ENCODE measurements at places on chromosomes 2 and 18.

GRCh38 chr2:113248997-113249770 lies 29.5 kb downstream of the PAX8 start:
- peak; percentile 83 for DNase-seq

DNA sequence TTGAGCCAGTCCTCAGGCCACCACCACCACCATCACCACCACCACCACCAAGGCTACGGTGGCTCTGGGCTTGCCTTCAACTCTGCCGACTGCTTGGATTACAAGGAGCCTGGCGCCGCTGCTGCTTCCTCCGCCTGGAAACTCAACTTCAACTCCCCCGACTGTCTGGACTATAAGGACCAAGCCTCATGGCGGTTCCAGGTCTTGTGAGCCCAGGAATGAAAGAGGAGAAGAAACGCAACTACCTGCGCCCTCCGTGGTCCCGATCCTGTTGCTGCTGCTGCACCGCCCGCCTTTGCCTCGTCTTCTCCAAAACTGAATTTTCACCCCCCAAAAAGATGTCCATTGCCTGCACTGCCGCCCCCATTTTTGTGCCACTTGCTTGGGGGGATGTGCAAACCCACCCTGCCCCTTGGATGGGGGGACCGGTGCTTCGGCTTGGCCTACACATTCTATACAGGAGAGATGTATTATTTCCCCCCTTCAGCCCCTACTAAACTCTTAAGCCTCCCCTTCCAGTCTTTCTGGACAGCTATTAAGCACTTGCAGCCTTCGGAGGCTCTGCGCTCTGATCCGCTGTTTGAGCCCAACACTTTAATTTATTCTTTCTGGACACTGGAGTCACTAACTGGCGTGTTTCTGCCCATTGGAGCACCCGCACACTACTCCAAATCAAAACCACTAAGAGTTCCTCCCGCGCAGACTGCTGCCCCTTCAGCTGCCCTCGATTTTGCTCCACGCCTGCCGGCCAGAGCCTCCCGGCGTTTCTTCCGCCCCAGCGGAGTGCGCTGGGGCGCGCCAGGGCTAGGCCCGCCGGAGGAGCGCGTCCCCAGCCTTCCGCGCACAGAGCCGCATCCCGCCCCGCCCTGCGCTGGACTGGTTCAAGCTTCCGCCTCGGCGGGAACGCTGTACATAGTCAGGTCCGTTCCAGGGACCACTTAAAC lies 5.7 kb downstream of the OTX1 start:
- DNase-seq, result no peak

DNA sequence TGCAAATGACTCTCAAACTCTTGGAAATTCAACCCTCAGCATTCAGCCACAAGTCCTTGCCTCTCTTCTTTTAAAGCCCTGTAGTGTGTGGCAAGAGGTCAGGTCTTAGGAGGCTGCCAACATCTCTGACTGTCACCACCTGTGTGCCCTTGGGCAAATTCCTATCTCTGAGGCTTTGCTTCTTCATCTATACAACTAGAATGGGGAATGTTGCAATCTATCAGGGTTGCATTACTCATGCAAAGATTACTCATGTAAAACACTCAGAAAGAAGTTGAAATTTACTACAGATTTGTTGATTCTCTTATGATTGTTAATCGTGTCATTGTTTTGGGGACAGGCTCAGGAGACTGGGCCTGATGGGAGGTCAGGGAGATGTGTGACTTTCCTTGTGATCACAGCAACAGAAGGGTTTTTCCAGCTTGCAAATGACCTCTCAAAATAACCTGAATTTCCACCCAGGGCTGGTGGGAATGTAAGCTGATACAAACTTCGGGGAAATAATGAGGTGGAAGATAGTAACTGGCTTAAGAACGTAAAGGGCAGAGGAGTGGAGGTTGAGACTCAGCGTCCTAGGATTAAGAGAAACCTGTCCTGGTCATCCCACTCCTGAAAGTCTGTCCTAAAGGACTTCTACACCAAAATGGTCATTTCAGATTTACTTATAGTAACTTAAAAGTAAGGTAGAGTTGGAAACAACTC lies 32.1 kb upstream of the SIGLEC15 start:
- DNase-seq, result no peak

- peak; percentile 75 for DNase-seq
Measured at GRCh38 chr2:176132205-176133171, 3.0 kb downstream of the HOXD8 start.

- peak; percentile 62 for DNase-seq
Measured at GRCh38 chr2:110732422-110733413, at the start of gene ACOXL. Gene ACOXL, plus strand, starts transcription at chr2:110732573. Its CDS starts 35,817 bp downstream, at chr2:110768390.

DNA sequence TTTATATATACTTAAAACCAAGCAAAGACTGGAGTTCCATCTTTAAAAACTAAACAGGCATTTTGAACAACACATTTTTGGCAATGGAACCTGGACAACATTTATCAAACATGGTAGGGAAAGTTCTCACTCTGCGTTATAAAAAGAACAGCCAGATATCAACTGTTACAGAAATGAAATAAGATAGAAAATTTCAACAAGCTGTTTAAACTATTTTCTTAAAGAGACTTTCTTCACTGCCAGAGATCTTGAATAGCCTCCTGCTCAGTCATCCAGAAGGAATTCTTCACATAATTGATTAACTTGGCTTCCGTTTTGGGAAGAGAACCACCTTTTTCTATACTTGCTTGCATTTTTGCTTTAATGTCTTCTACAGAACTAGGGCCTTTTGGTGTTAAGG lies 166.0 kb upstream of the PIK3C3 start:
- DNase-seq, result no peak

GRCh38 chr2:105379741-105380186 lies 19.1 kb downstream of the FHL2 start:
- DNase-seq, result no peak

- DNase-seq, result peak; percentile 75
Measured at GRCh38 chr18:10379522-10379921, 74.9 kb upstream of the APCDD1 start.

- DNase-seq, result no peak
Measured at GRCh38 chr18:55420665-55421307, 167.2 kb downstream of the TCF4 start.

DNA sequence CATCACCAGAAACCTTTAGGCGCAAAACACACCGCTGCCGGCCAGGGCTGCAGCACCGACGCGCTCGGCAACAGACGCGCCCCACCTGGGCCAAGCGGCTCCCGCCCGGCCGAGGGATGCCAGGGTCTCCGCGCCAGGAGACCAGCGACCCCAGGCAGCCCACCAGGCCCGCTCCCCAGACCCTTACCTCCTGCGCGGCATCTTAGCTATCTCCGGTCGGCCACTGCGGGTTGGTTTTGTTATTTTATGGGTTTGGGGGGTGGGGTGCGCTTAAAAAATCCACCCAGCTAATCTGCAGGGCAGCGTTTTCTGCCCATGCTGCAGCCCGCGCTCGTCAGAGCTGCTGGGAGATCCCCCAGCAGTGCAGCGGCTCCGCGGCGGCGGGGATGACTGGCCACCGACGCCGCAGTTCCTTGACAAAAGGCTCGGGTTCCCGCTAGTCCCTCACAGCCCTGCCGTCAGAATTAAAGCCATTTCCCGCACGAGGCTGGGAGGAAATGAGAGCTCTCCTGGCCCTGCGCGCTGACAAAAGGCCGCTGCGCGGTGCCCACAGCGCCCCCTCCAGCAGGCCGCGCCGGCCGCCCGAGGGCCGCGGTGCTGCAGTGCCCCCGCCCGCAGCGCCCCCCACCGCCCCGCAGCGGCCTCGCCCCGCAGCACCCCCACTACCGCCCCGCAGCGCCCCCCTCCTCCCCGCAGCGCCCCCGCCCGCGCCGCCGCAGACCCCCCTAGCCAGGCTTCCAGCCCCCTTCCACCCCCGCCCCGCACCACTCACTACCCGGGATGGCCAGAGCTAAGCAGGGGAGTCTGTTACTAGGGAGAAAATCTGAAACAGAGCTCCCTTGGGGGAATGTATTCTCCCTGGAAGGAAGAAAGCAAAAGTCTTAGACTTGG lies at the start of gene ADD2:
TSS of gene ADD2 (minus strand) at position 502 of the 891 bp plus-strand sequence. CDS start 61,792 bp downstream, outside the sequence.
- DNase-seq, result peak; percentile 87

GRCh38 chr18:8976606-8977005 lies 125.9 kb upstream of the NDUFV2 start:
- DNase-seq, result no peak

DNA sequence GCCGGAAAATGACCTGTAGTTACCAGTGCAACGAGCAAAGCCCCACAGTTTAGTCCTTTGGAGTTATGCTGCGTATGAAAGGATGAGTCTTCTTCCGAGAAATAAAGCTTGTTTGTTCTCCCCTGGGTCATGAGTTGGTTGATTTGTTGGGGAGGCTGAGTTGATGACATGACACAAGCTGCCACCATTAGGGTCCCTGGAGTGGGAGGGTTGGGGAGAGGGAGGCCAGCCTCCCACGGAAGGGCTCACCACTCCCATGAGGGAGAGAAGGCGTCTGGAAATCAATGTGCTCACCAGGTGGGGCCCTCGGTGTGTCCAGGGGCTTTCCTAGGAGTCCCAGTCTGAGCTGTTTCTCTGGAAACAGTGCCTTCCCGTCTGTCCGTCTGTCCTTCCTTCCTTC lies 7.4 kb upstream of the DGKD start:
- no peak for DNase-seq

GRCh38 chr18:62346333-62347088 lies 21.4 kb downstream of the TNFRSF11A start:
- no peak for DNase-seq
